ENCODE measurements at places on chromosomes 7 and 10.

- DNase-seq, result no peak
Measured at GRCh38 chr10:8392216-8392615, 337.7 kb downstream of the GATA3 start.

- DNase-seq, result no peak
Measured at GRCh38 chr7:146713934-146714333, 597.3 kb downstream of the CNTNAP2 start.

GRCh38 chr7:85705076-85705475 lies 518.2 kb upstream of the SEMA3D start:
- no peak for DNase-seq

- no peak for DNase-seq
Measured at GRCh38 chr10:91779011-91779605, 19.1 kb upstream of the TNKS2 start.

GRCh38 chr7:42984137-42984536 lies 52.0 kb downstream of the MRPL32 start:
- no peak for DNase-seq

DNA sequence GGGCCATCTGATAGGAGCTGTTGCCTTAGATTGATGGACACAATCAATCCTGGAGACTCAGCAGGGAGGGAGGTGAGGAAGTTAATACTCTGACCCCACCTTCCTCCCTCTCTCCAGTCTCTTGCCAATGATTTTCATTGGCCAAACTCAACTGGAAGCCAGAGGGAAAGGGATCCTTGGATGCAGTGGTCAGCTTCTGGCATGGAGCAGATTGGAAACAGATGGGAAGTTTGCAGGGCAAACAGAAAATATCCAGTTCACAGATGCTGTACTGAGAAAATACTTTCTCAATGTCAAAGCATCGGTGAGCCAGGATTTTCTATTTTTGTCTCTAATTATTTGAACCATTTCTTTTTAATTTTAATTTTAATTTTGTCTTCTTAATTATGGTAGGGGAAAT lies 170.8 kb downstream of the BBS9 start:
- DNase-seq, result no peak

- DNase-seq, result no peak
Measured at GRCh38 chr7:136039577-136040345, 62.6 kb upstream of the MTPN start.

Data from activated T-cell treated with anti-CD3 and anti-CD28 coated beads for 24 hours (primary cell).